ENCODE measurements at places on chromosomes 11 and 22.

- no peak overlapping the region for H3K27ac ChIP-seq
- peaks cover 4% of the 10 kb centered on the region for H3K27me3 ChIP-seq
- H3K36me3 ChIP-seq = no peaks in the 10 kb centered on the region
- H3K4me1 ChIP-seq = no peaks in the 10 kb centered on the region
- H3K4me3 ChIP-seq = no peak overlapping the region
- no peak for DNase-seq
Measured at GRCh38 chr11:78801161-78801884, 226.7 kb upstream of the NARS2 start.

DNA sequence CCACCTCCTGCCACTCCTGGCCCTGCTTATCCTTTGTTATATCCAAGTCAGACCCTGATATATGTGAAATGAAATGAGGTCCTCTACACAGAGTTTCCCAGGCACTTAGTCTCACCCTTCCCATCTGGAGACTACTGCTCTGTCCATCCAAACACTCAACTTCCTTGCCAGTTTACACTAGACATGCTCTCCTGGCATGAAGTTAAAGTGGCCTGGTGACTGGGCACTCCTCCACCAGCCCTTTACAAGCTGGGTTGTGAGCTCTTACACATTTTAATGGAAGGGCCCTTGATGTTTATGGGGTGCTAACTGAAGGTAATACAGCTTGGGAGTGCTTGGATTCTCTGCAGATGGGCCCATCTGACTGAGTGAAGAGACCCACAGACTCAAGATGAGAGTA lies 216.1 kb upstream of the NARS2 start:
- no peaks in the 10 kb centered on the region for H3K4me1 ChIP-seq
- H3K36me3 ChIP-seq = no peaks in the 10 kb centered on the region
- DNase-seq = no peak
- H3K4me3 ChIP-seq = no peak overlapping the region

DNA sequence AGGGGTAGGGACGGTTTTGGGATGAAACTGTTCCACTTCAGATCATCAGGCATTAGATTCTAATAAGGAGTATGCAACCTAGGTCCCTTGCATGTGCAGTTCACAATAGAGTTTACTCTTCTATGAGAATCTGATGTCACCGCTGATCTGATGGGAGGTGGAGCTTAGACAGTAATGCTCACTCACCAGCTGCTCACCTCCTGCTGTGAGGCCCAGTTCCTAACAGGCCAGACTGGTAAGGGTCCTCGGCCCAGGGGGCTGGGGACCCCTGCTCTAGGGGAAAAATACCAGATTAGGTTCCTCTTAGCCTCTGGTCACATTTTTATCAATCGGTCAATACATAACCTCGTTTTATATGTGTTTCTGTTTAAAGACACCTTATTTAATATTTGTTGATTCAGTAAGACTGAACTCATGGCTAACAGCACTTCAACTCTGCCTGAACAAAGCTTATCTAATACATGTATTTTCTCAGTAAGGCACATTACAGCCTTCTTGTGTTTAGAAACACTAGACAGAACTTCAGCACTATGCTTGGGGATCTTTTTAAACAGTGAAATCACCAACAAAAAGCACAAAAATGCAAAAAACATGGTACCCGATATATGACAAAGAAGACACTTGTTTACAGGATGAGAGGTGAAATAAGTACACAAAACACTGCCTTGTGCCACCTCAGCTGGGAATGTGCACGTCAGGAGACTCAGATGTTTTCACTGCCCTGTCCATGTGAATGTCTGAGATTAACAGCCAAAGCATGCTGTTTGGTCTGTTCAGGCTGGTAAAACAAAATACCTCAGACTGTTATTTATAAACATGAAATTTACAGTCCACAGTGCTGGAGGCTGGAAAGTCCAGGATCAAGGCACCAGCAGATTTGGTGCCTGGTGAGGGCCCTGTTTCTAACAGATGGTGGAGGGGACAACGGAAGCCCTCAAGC lies 107.5 kb downstream of the USP35 start:
- H3K27ac ChIP-seq = no peak overlapping the region
- H3K4me3 ChIP-seq = no peak overlapping the region
- DNase-seq = no peak

GRCh38 chr11:60874421-60875365 lies 7.4 kb downstream of the ZP1 start:
- H3K4me3 ChIP-seq = no peak overlapping the region
- H3K4me1 ChIP-seq = peaks cover 10% of the 10 kb centered on the region
- H3K27ac ChIP-seq = no peak overlapping the region

GRCh38 chr11:123405123-123405592 lies 24.9 kb upstream of the GRAMD1B start:
- no peak overlapping the region for H3K4me3 ChIP-seq
- H3K27me3 ChIP-seq = no peaks in the 10 kb centered on the region
- DNase-seq = no peak
- H3K36me3 ChIP-seq = peaks cover 10% of the 10 kb centered on the region
- peaks cover 48% of the 10 kb centered on the region for H3K4me1 ChIP-seq

GRCh38 chr11:16117989-16118756 lies 238.2 kb downstream of the SOX6 start:
- H3K36me3 ChIP-seq = no peaks in the 10 kb centered on the region
- DNase-seq = no peak
- H3K27ac ChIP-seq = no peak overlapping the region
- no peaks in the 10 kb centered on the region for H3K27me3 ChIP-seq
- no peaks in the 10 kb centered on the region for H3K4me1 ChIP-seq
- H3K4me3 ChIP-seq = no peak overlapping the region

GRCh38 chr11:69691463-69691862 lies 12.4 kb downstream of the FGF19 start:
- peaks cover 34% of the 10 kb centered on the region for H3K27me3 ChIP-seq
- no peaks in the 10 kb centered on the region for H3K36me3 ChIP-seq
- no peak overlapping the region for H3K27ac ChIP-seq
- DNase-seq = no peak
- H3K4me1 ChIP-seq = peaks cover 9% of the 10 kb centered on the region

GRCh38 chr11:74909812-74910211 lies 39.1 kb downstream of the XRRA1 start:
- DNase-seq = no peak
- no peaks in the 10 kb centered on the region for H3K27me3 ChIP-seq
- peaks cover 3% of the 10 kb centered on the region for H3K4me1 ChIP-seq
- H3K27ac ChIP-seq = no peak overlapping the region

DNA sequence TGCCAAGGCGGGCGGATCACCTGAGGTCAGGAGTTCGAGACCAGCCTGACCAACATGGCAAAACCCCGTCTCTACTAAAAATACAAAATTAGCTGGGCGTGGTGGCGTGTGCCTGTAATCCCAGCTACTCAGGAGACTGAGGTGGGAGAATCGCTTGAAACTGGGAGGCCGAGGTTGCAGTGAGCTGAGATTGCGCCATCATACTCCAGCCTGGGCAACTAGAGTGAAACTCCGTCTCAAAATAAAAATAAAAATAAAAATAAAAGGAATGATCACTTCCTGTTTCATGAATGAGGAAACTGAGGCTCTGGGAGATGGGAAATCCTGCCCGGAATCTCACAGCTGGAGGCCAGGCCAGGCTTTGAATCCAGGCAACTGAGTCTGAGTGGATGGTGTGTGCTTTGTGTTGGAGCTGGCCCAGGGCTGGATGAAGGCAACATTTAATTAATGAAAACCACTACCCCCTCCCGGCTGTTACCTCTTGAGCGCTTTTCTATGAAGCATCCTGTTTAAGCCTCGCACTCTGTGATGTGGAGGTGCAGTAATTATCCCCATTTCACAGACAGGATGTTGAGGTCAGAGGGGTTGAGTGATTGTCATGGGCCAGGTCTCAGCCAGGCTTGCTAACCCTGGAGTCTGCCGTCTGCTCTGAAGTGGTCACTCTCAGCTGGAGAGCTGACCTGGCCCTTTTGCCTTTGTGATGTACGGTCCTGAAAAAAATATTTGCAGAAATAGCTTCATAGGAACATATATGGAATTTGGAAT lies 27.8 kb downstream of the LRP5 start:
- no peaks in the 10 kb centered on the region for H3K27me3 ChIP-seq
- no peaks in the 10 kb centered on the region for H3K36me3 ChIP-seq
- peak overlapping the region; percentile 72 for H3K27ac ChIP-seq
- no peak overlapping the region for H3K4me3 ChIP-seq

DNA sequence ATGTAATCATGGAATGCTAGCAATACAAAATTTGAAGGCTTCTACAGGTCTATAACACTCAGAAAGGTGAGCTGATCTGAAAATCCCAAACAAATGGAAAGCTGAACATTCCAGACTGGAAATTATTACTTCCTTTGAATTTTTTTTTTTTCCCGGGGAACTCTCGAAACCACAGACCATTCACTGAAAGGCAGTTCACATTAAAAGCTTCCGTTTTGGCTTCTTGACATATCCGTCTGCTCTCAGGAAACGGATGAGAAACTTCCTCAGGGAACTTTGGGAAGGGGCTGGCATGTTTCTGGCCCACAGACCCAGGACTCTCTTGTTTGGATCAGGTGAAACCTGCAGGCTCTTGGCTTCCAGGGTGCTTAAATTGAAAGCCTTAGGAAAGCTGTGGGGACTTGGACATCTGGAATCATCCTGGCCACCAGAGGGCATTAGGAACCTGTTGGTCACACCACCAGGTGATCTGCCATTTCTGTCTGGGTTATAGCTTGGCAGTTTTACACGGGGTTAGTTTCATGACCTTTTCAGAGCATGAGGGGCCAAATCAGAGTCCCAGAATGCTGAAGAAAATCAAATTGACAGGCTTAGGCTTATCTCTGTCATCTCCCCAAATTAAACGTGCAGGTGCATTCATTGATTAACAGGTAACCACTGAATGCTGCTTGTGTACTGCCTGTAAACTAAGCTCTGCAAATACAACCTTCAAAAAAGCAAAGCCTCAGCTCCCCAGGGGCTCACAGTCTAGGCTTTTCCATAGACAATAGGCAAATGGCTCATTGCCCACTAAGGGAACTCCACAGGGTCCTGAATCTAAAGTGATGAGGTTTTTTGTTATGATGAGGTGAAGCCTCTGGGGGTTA lies 22.7 kb upstream of the GRAMD1B start:
- H3K36me3 ChIP-seq = peaks cover 4% of the 10 kb centered on the region
- peaks cover 53% of the 10 kb centered on the region for H3K4me1 ChIP-seq
- DNase-seq = peak; percentile 88
- H3K27me3 ChIP-seq = no peaks in the 10 kb centered on the region
- peak overlapping the region; percentile 77 for H3K27ac ChIP-seq

DNA sequence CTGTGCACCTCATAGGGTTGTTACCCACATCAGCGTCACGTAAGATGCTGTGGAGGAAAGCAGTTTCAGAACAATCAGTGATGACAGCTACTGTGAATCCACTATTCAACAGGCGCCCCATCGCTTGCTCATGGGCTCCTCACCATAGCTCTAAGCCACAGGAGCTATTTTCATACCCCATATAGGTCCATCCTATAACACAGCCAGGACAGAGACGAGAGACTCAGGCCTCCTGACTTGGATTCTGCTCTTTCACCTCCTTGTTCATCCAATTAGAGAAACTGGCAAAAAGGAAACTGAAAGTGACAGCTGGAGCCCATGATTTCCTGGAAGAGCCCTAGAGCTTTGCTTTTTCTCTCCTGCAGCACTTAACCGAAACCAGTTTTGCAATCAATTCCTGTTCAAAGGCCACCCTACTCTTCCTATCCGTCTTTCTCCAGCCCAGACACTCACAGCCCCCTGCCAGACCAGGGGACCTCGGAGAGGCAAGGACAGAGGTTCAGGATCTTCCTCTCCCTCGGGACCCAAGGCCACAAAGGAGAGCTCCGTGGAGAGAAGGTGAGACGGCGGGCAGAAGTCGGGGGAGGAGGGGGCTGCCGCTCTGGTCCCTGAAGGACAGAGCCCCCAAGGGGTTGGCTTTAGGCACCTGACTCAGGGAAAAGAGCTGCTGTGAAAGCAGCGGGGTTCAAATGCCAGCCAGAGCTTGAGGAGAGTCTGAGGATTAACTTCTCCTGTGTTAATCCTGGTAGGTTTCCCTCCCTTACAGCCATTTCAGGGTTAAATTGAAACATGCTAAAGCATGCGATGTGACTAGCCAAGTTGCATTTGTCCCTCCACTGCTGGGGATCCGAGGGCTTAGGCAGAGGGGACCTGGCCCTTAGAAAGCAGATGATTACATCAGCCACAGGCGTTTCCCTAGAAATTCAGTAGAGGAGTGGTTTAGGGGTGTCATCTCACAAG lies at the start of gene APOL6:
APOL6 (plus strand) TSS at position 381 of the 960 bp plus-strand sequence. CDS start 7,980 bp downstream, outside the sequence.
- peak; percentile 93 for DNase-seq
- H3K27me3 ChIP-seq = no peaks in the 10 kb centered on the region
- H3K4me1 ChIP-seq = peaks cover 32% of the 10 kb centered on the region
- H3K36me3 ChIP-seq = peaks cover 35% of the 10 kb centered on the region
- peak within 1 kb of the TSS; percentile 100 for H3K4me3 ChIP-seq
- H3K27ac ChIP-seq = peak within 1 kb of the TSS; percentile 100

GRCh38 chr22:30115705-30116104 lies 35.4 kb downstream of the HORMAD2 start:
- H3K4me1 ChIP-seq = peaks cover 37% of the 10 kb centered on the region
- H3K4me3 ChIP-seq = no peak overlapping the region
- peaks cover 4% of the 10 kb centered on the region for H3K36me3 ChIP-seq
- H3K27ac ChIP-seq = no peak overlapping the region
- H3K27me3 ChIP-seq = no peaks in the 10 kb centered on the region
- DNase-seq = no peak

DNA sequence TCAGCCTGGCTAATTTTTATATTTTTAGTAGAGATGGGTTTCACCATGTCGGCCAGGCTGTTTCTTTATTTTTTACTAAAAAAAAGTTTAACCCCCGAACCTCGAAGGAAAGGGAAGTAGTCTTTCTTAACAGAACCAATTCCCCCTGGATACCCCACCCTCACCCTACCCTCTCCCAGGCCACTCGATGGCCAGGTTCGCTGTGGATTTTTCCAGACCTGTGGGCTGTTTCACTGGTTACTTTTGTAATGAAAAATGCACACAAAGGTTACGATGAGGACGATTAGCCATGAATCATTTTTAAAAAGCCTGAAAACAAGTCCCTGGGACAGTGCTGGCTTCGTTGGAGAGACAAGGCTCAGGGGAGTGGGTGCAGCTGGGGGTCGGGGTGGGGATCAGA lies 2.5 kb downstream of the TSPO start:
- no peak overlapping the region for H3K4me3 ChIP-seq
- H3K36me3 ChIP-seq = peaks cover 4% of the 10 kb centered on the region
- no peak overlapping the region for H3K27ac ChIP-seq
- peaks cover 14% of the 10 kb centered on the region for H3K4me1 ChIP-seq
- no peaks in the 10 kb centered on the region for H3K27me3 ChIP-seq

DNA sequence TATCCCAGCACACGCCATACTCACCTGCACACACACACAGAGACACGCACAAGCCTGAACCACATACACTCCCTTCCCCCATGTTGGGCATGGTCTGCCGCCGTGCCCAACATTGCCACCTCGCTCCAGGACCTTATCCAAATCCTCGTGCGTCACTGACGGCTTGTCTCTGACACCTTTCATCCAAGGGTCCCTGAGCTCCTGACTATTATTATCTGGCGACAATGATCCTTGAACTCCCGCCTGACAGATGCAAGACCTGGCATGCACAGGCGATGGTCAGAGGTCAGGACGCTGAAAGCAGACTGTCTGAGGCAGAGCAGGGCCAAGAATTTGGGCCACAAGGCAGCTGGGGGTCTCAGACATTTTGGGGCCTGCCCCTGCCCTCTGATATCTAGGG lies 4.2 kb downstream of the MB start:
- no peak for DNase-seq
- H3K4me3 ChIP-seq = no peak overlapping the region
- peak overlapping the region; percentile 18 for H3K27ac ChIP-seq
- H3K4me1 ChIP-seq = peaks cover 30% of the 10 kb centered on the region

- no peak overlapping the region for H3K4me3 ChIP-seq
- no peak for DNase-seq
- no peaks in the 10 kb centered on the region for H3K36me3 ChIP-seq
- no peak overlapping the region for H3K27ac ChIP-seq
Measured at GRCh38 chr11:103920449-103920848, 116.0 kb upstream of the DDI1 start.

- peaks cover 8% of the 10 kb centered on the region for H3K36me3 ChIP-seq
- H3K4me3 ChIP-seq = no peak overlapping the region
- no peak overlapping the region for H3K27ac ChIP-seq
Measured at GRCh38 chr11:83042964-83043711, 28.6 kb downstream of the RAB30 start.

Measured in activated CD4-positive, alpha-beta T cell treated with anti-CD3 and anti-CD28 coated beads, Interleukin-2, amount 10 ng/mL, durations not matched to agents 24 days and 14 days (primary cell).